ENCODE measurements at places on chromosomes 6 and 20.
A peak's percentile ranks its signal among the peaks of the same experiment; 100 is the strongest.

DNA sequence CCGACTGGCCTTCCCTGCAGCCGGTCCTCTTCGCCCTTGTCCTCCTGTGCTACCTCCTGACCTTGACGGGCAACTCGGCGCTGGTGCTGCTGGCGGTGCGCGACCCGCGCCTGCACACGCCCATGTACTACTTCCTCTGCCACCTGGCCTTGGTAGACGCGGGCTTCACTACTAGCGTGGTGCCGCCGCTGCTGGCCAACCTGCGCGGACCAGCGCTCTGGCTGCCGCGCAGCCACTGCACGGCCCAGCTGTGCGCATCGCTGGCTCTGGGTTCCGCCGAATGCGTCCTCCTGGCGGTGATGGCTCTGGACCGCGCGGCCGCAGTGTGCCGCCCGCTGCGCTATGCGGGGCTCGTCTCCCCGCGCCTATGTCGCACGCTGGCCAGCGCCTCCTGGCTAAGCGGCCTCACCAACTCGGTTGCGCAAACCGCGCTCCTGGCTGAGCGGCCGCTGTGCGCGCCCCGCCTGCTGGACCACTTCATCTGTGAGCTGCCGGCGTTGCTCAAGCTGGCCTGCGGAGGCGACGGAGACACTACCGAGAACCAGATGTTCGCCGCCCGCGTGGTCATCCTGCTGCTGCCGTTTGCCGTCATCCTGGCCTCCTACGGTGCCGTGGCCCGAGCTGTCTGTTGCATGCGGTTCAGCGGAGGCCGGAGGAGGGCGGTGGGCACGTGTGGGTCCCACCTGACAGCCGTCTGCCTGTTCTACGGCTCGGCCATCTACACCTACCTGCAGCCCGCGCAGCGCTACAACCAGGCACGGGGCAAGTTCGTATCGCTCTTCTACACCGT, 6.1 kb downstream of the UBD start:
- peaks cover 91% of the 10 kb centered on the region for H3K27me3 ChIP-seq
- DNase-seq: peak; percentile 23
- no peak overlapping the region for H3K27ac ChIP-seq
- H3K4me1 ChIP-seq: no peaks in the 10 kb centered on the region
- peak overlapping the region; percentile 8 for H3K4me3 ChIP-seq
- no peaks in the 10 kb centered on the region for H3K36me3 ChIP-seq

DNA sequence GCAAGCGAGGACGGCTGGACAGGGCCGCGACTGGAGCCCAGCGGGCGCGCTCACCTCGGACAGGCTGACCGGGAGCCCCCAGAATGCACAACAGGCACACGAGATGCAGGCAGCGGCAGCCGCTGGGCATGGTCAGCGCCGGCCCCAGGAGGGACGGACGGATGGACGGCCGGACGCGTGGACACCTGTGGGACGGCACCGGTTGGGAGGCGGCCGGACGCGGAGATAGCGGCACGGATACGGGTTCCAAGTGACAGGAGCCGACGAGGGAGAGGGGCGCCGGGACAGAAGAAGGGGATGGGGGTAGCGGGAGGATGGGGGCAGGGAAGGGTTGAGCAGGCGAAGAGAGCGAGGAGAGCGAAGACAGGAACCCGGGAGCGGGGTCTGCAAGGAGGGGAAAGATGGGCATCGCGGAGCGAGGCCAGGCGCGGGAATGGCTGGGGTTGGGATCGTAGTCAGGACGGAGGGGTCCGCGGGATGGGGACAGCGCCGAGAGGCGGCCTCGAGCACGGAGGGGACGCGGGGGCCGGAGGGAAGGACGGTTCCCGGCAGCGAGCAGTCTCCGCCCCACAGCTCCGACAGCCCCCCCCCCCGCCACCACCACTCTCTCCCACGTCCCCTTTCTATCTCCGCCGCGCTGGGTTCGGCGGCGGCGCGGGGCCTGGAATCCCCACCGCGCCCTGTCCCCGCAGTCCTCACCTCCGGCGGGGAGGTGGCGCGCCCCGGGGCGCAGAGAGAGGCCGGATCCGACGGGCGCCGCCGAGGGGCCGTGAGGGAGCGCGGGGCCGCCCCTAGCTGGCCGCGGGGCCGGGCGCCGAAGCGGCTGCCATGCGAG, 435 bp downstream of the DLK2 start:
- H3K27me3 ChIP-seq: no peaks in the 10 kb centered on the region
- DNase-seq: peak; percentile 36
- peak overlapping the region; percentile 47 for H3K4me3 ChIP-seq
- H3K4me1 ChIP-seq: peaks cover 10% of the 10 kb centered on the region
- H3K36me3 ChIP-seq: peaks cover 5% of the 10 kb centered on the region

GRCh38 chr6:88840796-88841539, 122.5 kb downstream of the RNGTT start:
- H3K4me1 ChIP-seq: no peaks in the 10 kb centered on the region
- H3K27me3 ChIP-seq: no peaks in the 10 kb centered on the region
- no peak overlapping the region for H3K4me3 ChIP-seq
- H3K36me3 ChIP-seq: no peaks in the 10 kb centered on the region

DNA sequence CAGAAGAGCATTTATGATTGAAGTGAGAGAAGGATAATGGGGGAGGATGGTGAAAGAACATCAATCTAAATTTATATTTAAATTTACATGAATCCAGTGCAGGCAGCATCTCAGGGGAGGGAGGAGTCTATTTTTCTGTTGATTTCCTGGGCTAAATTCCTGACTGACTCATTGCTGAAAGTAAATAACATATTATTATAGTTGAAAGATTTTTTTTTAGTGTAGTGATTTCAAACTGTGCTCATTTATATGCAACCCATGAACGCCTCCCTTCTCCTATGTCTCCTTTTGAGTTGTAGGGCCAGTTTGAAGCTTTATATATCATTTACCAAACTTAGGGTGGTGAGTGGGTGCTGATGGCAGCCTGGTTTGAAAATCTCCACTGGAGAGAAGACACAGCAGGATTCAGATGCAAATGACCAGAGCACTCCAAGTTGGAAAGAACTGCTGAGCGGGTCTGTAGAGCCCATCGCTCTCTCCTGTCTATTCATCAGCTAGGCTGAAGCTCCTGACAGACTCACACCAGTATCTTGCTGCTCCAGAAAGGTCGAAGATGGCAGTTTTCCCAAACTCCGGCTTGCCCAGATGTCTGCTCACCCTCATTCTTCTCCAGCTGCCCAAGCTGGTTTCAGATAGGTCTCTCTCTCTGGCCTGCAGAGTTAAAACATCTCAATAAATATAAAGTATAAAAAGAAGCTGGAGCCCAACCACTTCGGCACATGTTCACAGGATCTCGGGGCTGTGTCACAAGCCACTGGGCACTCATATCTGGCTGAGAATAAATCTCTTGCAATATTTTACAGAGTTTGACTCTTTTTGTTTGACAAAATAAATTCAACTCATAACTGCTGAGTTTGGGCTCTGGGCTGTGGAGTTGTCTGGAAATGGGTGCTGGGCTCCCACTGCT, 18.3 kb downstream of the BTN2A1 start:
- DNase-seq: peak; percentile 11
- no peaks in the 10 kb centered on the region for H3K36me3 ChIP-seq

DNA sequence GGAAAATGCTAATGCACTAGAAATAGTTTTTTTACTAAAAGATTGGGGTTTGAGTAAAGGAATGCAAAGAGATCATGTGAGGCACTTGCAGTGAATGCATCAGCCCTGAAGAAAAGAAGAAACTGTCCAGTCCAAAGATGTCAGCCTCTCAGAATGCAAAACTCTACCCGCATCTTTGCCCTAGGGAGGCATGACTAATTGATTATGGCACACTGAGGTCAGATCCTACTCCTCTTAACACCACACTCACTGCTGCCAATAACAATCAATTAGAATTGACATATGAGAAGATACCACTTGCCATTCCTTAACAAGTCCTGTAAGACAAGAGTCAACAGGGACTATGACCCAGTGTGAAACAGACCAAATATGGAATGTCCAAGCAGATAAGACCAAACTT, 262.3 kb upstream of the PLN start:
- no peaks in the 10 kb centered on the region for H3K4me1 ChIP-seq
- H3K27ac ChIP-seq: no peak overlapping the region
- DNase-seq: no peak
- no peak overlapping the region for H3K4me3 ChIP-seq

DNA sequence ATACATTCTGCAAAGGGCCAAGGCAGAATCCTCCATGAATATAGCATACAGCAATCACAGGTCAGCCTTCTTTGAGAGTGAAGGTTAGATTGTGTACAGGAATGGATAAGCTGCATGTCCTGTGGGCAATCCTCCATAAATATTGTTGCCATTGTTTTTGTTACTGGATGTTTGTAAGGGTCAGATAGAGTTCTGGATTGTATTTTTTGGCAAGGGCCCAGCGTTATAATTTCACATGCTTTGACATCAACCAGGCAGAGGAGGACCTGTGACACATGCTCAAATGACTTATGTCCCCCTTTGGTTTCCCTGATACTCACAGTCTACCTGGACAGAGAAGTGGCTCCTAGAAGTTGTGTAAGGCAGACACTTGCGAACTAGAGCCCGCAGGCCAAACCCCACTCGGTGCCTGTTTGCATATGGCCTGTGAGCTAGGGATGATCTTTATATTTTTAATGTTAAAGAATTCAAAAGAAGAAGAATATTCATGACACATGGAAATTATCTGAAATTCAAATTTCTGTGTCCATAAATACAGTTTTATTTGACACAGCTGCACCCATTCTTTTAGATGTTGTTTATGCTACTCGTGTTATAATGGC, 5.4 kb downstream of the LY86 start:
- no peak for DNase-seq
- H3K36me3 ChIP-seq: no peaks in the 10 kb centered on the region
- no peaks in the 10 kb centered on the region for H3K27me3 ChIP-seq
